CD4-positive, alpha-beta T cell treated with Interleukin-6 at 100 ng/mL for 8 hours (primary cell): ENCODE measurements at places on chromosomes 12 and 14.

GRCh38 chr12:89411846-89412245 lies 59.5 kb upstream of the DUSP6 start:
- no peak for DNase-seq

DNA sequence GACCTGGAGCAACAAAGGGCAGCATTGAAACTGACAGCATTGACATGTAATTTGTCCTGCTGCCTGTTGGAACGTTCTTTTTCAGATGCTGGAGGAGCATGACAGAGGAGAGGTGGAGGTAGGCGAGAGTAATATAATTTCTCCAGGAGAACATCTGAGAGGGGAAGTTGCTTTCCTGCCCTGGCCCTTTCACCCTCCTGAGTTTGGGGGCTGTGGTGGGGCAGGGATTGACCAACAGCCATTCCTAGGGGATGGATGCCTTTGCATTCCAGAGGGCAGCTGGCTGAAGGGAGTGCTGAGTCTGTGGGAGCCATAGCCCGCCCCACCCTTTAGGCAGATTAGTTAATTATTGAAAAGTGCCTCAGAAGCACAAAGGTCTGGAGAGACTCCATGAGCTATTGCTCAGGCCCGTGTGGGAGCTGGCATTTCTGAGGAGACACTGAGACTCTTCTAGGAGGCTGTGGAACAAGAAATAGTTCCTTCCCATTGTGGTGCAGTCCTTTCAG lies 73.5 kb downstream of the ARF6 start:
- DNase-seq = no peak

DNA sequence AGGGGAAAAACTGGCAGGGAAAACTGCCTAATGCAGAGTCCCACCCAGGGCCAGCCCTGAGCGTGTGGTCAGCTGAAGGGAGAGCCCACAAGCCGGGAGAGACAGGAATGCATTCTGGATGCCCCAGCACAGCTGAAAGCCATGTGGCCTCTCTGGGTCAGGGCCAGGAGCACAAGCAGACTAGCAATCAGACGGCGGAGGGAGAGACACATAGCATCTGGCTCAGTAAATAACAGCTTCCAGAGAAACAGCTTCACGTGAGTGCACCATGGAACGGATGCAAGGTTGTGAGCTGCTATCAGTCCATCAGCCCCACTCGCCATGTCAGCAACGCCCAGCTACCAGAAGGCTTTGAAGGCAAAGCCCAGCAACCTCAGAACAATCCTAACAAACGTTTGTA lies 28.2 kb upstream of the TMEM106C start:
- DNase-seq = no peak

GRCh38 chr12:27554421-27555186 lies 30.6 kb downstream of the PPFIBP1 start:
- DNase-seq = no peak

DNA sequence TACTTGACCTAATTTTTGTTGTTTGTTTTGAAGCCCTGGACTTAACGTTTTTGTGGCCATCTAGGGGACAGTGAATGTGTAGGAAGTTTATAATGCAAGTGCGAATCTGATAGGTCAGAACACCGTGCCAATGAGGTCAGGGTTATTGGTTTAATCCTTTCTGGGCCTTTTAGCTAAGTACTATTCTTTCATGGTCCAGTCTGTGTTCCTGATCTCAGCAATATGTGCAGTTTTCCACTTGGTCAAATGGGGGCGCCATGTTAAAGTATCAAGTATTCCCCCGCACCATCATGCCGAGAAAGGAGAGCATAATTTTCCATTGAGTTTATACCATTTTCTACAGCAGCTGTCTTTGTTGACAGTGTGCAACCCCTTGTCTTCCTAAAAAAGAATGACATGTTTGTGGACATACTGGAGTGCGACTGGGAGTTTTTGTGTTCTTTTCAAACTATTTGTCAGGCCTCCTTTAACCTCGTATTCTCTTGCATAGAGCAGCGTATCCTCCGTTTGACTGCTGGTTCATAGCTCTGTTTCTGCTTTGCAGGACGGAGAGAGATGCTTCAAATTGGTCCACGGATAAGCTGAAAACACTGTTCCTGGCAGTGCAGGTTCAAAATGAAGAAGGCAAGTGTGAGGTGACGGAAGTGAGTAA lies 1.3 kb downstream of the AHSA1 start:
- peak; percentile 34 for DNase-seq

DNA sequence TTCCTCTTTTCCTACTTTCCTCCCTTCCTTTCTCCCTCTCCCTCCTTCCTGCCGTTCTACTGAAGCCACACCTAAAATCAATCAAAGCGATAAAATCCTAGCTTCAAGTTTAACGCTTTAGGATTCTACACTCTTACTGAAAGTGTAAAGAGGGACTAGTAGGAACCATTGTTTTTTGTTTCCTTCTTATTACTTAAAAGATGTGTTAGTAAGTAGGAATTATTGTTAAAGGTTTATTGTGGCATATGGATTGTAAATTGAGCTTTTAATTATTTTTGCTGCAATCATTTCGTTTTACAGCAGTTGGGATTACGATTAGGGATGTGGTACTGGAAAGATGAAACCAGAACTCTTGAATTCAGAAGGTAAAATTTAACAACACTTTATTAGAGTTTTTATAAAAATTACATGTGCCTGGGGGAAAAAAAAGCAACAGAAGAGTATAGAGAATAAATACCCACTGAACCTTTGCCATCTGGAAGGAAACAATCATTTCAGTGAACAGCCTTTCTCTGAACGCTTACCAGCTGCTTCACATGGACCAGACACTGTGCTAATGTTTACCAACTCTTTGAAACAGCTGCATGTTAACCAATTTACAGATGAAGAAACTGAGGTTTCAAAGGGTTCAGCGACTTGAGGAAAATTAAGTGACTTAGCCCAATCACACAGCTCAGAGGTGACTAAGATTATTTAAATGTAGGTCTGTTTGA lies 1.0 kb downstream of the PPP1R36 start:
- DNase-seq = no peak

DNA sequence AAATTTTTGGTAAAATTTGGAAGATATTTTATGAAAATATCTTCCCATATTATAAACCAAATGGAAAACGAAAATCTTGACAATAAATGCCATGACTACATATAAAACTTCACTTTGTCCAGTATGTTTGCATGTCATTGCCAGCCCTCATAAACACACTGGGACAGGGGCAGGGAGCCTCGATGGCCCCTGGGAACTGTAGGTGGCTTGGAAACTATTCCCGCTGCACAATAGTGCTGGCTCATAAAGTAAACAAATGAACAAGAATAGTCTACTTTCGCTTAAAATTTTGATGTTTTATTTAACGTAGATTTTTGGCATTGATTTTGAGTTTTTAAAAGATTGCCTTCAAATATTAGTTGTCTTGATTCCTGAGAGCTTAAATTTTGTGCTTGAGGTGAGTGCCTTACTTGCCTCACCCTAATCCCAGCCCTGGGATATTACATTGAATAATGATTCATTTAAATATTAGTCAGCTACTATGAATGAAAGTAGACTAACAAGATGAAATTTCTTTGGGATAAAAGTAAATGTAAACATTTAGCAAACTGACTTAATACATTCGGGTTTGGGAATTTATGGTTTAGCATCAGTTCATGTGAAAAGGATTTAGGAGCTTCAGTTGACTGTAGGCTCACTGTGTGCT lies 74.0 kb upstream of the PKP2 start:
- DNase-seq = no peak

DNA sequence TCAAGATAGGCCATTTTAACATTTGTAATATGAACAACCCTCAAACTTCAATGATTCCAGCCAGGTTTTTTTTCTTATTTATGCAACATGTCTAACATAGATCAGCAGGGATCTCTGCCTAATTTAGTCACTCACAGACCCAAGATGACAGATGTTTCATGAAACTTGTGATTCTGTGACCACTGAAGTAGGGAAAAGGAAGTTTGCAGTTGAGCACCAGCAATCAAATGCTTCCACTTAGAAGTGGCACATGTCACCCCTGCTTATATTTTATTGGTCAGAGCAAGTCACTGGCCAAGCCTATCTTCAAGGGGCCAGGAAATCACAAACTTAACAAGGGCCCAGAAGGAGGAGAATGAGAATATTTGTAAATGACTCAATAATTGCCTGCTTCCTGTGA lies 150.6 kb downstream of the BCAT1 start:
- DNase-seq = no peak

DNA sequence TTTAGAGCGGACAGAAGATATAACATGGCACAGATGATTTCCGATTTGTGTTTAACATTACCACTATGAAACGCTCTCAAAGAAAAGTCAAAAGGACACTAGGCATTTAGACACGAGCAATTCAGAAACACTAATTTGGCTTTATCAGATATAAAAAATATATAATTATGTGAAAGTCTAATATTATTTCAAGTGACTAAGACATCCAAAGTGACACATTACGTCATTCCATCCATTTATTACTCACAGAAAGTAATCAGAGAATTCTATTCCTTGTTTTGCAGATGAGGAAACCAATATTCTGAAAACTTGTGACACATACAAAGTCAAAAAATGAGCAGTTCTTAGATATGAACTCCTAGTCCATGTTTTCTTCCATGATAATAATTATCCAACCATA lies 250.8 kb upstream of the USP15 start:
- DNase-seq = no peak

DNA sequence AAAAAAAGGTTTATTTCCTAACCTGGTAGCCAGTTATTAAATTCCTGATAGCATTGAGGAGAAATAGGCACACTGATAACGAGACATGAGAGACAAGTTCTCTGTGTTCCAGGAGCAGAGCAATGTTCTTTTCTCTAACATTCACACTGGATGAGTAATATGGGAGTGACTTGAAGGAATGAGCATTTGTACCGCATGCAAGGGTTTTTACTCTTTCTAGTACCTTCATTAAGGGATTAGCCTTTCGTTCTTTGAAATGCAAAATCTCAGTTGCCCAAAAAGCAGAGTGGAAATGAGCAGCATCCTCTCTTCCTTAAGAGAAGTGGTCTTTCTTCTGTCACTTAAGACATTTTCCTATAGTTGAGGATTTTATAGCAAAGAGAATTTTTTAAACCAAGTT lies 54.7 kb downstream of the FGD4 start:
- no peak for DNase-seq

DNA sequence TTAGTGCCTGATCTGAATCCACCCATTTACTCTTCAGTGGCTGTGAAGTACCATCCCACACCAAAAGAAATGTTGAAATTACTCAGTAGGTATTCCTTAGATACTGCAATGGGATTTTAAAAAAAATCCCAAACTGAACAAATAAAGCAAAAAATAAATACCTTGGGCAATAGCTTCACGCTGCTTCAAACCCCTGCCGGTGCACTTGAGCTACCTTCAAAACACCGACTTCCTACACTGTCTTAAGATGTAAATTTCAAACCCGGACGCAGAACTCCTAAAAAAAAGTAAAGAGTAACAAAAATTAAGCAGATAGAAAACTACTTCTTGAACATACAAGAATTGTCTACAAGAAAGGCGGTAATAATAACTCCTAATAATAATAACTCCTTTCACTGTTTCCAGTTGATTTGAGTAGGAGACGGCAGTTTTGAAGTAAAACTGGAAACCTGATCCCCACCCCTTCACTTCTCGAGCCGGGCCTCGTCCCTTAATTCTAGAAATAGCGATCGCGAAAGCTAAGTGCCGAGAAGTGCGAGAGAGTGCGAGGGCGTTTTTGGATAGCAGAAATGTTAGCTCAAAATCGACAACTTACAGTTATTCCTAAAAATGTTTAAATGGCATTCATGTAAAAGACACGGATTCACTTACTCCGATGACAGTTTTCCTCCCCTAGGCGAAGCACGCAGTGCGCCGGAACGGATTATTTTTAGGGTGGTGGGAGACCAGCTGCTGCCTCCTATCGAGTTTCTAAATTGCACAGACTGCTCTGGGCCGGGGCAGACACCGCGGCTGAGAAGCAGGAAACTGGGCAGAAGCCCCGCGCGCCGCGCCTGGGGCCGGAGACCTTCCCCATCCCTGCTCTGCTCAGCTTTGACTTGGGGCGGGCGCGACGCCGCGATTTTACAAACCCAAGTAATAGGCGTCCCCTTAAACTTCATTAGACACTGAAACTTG lies at the start of gene ABCC9:
TSS of gene ABCC9 (minus strand) at position 878 of the 957 bp plus-strand sequence. CDS start 4,752 bp downstream, outside the sequence.
- no peak for DNase-seq

- no peak for DNase-seq
Measured at GRCh38 chr12:108449478-108449877, 65.6 kb upstream of the FICD start.

DNA sequence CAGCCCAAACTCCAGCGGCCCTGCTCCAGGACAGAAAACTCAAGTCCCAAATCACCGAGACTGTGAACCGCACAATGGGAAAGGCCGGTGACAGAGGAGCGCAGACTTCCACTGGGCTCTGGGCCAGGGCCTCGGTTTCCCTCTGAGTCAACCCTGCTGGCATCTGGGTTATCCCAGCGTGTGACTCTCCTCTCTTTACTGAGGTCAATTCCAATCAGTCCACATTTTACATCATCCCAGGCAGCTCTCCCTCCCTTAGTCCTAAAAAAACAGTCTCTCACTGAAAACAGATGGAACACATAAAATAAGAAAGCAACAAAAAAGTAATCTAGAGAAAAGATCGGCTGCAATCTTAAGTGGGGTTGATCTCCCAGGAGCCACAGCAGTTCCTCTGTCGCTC lies 36.9 kb downstream of the ITPK1 start:
- DNase-seq = no peak

DNA sequence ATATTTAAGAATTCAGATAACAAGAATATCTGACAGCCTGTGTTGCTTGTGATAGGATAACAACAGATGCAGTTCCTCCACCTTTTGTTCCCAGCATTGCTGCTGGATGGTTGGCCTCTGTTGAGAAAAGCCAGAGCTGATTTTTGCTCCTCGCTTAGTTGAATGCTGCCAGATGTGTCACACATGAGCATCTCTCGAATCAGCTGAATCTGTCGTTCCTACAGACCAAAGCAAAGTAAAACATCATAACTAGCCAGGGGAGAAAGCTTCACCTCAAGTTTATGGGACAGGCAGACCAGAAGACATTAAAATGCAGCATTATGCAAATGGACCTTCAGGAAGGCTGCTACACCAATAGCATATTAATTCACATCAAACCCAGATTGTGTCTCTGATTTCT lies 20.1 kb downstream of the RACGAP1 start:
- no peak for DNase-seq

DNA sequence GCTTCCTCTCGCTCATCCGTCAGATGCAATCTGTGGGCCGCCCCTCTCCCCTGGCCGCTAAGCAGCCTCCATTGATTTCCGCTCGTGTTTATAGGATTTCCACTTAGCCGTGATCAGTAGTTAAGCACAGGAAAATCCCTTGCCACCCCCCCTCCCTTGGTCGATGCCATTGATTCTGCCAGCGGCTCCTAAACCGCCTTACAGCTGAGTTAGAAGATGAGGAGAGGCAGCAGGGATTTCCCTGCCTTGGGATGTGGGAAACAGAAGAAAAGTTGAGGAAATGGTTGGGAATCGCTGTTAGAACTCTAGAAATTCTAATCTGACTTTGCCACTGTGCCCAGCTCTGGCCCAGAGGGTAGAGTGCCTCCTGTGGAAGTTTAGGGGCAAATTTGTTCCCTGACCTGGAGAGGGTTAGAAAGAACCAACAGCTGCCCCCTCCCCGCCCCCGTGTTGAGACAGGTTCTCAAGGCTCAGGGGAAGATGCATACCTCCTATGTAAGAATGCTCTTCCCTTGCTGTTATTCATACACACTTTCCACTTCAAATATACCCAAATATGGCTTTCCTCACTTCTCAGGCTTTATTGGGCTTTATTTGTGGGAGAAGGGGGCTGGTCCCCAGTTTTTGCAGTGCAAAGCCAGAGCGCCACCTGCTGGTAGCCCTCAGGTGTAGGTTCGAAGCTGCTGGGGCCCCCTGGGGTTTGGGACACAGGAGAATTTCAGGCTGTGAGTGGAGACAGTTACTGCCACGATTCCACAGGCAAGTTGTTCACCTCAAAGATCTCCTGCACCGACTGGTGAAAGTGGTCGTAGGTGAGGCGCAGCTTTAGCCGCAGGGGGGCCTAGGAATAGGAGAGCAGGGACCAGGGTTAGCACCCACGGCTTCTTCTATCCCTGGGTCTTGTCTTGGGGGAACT lies 3.2 kb downstream of the THTPA start:
- DNase-seq = peak; percentile 59
